ENCODE measurements at places on chromosomes 11 and 22.

- DNase-seq = no peak
Observed at GRCh38 chr11:27188696-27189095, 148.1 kb downstream of the BBOX1 start.

DNA sequence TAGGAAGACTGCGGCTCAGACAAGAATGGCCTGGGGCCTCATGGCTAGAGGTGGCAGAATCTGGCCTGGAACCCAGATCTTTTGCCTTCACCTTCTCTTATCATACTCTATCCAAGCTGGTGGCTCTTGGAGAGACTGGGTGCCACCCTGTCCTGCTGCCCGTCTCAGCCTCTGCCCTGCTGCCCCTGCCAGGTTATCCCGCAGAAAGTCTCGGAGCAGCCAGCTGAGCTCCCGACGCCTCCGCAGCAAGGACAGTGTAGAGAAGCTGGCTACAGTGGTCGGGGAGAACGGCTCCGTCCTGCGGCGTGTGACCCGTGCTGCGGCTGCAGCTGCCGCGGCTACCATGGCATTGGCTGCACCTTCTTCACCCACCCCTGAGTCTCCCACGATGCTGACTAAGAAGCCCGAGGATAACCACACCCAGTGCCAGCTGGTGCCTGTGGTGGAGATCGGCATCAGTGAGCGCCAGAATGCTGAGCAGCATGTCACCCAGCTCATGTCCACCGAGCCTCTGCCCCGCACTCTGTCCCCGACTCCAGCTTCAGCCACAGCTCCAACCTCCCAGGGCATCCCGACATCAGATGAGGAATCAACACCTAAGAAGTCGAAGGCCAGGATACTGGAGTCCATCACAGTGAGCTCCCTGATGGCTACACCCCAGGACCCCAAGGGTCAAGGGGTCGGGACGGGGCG lies 5.9 kb downstream of the INCENP start:
- no peak for DNase-seq

GRCh38 chr22:46212195-46212594 lies 37.9 kb downstream of the CDPF1 start:
- DNase-seq = no peak

DNA sequence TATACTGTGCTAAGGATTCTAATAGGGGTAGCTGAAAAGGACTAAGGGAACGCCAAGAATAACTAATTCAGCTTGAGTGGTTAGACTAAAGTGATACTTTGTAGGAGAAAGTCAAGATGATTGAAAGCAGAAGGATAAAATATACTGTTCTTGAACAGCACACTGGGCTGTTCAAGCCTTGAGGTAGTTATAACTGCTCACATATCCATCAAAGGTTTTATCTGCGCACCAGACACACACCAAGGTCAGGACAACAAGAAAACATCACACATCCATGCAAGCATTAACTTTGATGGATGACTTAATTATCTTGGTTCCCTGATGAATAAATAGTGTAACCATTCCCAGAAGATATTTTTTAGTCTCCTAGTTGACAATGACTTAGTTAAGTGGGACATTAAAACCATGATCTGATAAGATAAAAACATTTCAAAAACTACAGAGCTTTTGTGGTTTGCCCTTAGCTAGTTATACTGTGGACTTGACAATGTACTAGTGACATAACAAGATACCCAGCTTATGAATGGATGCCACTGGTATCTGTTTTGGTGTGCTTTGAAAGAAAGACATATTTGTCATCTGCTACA lies 728.9 kb downstream of the JRKL start:
- DNase-seq = peak; percentile 10

DNA sequence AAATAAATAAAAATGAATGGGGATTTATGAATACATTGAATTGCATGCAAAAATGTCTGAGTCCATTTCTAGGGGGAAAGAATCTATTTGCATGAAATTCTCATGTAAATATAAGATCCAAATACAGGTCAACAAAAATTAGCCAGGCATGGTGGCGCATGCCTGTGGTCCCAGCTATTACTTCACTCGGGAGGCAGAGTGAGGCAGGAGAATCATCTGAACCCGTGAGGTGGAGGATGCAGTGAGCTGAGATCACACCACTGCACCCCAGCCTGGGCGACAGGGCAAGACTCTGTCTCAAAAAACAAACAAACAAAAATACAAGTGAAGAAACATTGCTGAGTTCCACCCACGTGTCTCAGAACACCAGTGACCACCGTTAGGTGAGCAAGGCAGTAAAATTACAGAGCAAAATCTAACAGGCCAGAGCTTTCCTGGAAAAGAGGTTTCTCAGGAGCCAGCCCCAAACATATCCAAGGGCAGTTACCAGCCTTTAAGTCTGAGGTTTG lies 17.3 kb downstream of the PACSIN2 start:
- DNase-seq = no peak

- no peak for DNase-seq
Observed at GRCh38 chr11:109096266-109096665, 325.7 kb upstream of the C11orf87 start.

DNA sequence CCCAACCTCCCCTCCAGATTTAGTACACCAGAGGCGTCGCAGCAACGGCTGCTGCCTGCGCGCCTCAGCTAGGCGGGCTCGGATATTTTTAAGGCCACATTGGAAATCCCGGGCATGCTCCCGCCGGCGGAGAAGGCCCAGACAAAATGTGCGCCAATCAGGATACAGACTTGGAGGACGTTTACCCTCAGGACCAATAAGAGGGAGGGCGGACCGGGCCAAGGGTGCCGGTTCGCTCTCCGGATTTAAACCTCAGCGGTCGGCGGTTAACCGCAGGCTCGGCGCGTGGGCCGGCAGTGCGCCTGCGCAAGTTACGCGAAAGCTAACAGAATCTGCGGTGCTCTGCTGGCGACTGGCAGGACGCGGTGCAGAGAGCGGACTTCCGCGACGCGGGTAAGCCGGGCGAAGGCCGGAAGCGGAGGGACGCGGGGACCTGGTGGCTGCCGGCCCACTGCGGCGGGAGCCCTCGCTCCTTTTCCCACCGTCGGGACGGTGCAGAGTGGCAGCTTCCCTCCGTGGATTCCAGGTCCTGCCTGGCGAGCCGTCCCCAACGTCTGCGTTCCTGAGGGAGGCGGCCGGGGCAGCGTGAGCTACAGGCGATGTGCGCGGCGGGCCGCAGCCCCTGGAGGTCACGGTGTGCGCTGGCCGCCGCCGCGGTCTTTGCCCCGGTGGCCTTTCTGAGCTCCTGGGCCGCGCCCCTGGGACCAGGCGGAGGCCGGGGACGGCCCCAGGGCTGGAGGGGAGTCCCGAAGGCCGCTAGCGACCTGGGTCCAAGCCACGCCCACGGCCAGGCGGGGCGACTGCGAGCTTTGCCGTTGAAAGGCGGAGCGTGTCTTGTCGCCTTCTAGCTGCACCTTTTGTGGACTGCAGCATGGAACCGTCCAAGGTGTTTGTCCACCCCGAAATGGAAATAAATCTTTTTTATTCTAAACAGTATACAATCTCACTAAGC lies at the start of gene HYLS1:
Gene HYLS1, plus strand, starts transcription at position 296 of the 952 bp plus-strand sequence. CDS start 11,701 bp downstream, outside the sequence.
- peak; percentile 96 for DNase-seq

DNA sequence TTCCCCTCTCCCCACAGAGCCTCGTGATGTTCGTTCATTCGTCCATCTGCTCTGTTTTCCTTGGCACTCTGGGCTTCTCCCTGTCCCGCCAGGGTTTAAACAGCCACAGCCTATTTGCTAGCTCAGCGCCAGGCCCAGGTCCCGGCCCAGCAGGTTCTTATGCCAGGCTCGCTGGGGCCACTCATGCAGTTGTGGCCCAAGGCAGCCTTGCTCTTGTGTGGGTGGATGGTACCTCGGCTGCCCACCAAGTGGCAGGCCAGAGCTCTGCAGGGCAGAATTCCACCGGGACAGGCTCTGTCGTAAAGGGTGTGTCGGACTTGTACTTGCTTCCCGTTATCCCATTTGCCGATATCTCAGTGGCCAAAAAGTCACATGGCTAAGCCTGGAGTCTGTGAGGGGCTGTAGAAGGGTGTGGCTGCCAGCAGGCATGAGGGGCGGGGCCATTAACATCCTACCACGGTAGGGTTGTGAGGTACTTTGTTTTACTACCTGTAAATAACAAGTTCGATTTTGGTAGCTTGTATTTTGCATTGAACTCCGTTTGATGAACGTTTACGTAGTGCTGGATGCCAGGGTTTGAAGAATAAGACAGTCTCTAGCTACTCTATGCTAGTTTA lies 7.9 kb downstream of the FAM118A start:
- peak; percentile 57 for DNase-seq

- DNase-seq = peak; percentile 68
Observed at GRCh38 chr11:14973621-14974514, 1.7 kb upstream of the CALCA start.

DNA sequence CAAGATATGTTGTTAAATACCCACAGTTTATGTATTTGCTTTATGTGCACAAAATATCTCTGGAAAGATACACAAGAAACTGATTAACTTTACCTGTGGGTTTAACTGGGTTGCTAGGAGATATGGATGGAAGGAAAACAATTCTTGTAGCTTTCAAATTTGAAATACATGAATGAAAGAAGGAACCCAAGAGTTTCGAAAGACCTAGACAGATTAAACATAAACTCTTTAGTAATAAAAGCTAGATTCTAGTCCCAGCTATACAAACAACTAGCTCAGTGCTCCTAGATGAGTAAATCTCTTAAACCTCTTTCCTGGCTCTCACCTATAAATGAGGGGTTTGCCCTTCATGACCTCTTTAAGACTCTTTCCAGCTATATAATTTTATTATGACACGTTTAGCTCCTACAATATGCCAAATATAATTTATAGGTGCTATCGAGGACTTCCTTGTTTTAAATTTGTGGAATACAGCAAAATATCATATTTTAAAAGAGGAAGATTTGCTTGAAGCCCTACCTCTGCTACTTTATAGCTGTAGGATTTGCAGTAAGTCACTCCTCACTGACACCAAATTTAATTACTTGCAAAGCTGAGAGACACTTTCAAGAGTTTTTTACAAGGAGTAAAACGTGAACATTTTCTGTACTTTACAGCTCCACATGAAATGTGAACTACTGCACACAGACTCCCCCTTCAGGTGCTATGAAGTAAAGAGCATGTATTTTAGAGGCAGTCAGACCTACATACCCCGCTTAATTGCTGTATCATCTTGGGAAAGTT lies 50.7 kb downstream of the RRAS2 start:
- DNase-seq = peak; percentile 48

DNA sequence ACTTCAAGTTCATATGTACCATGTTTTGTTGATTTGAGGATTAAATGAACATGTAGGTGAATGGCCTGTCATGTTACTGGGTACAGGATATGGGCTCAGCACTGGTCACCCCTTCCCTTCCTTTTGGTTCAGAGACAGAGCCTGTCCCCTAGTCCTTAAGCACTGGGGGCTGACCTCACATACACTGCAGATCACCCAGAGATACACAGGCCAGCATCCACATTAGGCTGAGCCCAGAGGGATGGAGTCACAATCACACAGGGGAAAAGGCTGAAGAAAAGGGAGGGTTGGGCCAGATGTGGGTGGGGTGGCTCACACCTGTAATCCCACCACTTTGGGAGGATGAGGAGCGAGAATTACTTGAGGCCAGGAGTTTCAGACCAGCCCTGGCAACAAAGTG lies 62.3 kb downstream of the IGLL5 start:
- no peak for DNase-seq

DNA sequence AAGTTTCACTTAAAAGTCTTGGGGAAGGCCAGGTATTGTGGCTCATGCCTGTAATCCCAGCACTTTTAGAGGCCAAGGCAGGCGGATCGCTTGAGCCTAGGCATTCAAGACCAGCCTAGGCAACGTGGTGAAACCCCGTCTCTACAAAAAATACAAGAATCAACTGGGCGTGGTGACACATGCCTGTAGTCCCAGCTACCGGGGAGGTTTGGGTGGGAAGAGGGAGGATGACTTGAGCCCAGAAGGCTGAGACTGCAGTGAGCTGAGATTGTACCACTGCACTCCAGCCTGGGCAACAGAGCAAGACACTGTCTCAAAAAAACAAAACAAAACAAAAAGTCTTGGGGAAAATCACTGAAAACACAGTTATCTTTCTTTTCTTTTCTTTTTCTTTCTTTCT lies 15.4 kb upstream of the XBP1 start:
- DNase-seq = no peak

GRCh38 chr22:29788339-29789279 lies 21.4 kb downstream of the UQCR10 start:
- no peak for DNase-seq

DNA sequence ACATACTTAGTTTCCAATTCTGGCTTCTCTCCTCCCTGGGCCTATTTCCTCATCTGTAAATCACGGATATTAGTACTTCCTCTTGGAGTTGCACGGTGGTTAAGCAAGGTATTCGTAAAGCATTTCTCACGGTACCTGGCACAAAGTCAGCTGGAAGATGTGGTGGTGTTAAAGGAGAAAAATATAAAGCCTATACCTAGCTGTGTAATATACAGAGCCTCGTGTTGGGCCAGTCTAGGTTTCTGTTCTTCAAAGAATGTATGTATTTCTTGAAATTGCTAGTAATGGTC lies 47.2 kb downstream of the DBX1 start:
- no peak for DNase-seq

DNA sequence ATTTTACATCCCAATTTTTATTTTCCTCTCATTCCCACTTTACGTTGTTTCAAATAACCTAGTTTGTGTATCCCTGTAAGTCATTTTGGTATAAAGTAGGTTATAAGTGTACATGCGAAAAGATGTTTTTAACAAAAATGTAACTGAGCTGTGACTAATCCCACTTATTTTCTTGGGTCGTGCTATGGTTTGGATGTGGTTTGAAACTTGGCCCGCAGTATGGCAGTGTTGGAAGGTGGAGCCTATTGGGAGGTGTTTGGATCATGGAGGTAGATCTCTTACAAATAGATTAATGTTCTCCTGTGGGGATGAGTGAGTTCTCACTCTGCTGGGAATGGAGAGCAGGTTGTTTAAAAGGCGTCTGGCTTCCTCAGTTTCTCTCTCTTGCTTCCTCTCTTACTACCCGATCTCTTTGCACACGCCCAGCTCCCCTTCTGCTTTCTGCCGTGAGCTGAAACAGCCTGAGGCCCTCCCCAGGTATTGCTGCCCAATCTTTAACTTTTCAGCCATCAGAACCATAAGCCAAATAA lies 7.2 kb downstream of the RPL27A start:
- DNase-seq = no peak

DNA sequence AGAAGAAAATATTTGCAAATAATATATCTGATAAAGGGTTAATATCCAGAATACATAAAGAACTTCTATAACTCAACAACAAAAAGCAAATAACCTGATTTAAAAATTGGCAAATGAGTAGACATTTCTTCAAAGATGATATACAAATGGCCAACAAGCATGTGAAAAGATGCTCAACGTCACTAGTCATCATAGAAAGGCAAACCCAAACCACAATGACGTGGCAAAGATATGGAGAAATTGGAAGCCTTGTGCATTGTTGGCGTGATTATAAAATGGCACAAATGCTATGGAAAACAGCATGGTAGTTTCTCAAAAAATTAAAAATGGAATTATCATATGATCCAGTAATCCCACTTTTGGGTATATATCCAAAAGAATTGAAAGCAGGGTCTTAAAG lies 466.3 kb downstream of the TBC1D22A start:
- no peak for DNase-seq

GRCh38 chr11:17471501-17471900 lies 5.1 kb downstream of the ABCC8 start:
- DNase-seq = no peak

DNA sequence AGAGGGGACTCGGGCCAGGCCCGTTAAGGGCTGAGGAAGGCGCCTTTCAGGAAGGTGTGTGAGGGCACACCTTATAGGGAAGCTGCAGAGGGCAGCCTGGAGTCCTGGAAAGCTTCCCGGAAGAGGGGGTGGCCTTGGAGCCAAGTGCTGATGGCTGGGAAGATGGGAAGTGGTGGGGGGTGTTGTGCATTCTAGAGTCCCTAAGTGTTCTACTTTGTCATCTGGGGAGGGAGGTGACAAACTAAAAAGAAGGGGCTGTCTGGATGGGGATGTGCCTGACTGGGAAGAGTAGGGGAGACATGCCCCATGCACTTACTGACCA lies 6.8 kb downstream of the ZDHHC8 start:
- DNase-seq = no peak

GRCh38 chr22:28237112-28237511 lies 318.1 kb upstream of the PITPNB start:
- DNase-seq = no peak
